ENCODE measurements at places on chromosomes 1 and 21.

DNA sequence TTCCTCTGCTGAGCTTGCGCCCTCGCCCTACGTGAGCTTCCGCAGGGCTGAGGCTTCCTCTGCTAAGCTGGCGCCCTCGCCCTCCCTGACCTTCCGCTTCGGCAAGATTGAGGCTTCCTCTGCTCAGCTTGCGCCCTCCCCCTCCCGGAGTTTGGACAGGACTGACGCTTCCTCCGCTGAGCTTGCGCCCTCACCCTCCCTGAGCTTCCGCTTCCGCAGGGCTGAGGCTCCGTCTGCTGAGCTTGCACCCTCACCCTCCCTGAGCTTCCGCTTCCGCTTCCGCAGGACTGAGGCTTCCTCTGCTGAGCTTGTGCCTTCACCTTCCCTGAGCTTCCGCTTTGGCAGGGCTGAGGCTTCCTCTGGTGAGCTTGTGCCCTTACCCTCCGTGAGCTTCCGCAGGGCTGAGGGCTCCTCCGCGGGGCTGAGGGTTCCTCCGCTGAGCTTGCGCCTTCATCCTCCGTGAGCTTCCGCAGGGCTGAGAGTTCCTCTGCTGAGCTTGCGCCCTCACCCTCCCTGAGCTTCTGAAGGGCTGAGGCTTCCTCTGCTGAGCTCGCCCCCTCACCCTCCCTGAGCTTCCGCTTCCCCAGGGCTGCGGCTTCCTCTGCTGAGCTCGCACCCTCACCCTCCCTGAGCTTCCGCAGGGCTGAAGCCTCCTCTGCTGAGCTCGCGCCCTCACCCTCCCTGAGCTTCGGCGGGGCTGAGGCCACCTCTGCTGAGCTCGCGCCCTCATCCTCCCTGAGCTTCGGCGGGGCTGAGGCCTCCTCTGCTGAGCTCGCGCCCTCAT, 753.6 kb upstream of the TPTE start:
- DNase-seq, result no peak

DNA sequence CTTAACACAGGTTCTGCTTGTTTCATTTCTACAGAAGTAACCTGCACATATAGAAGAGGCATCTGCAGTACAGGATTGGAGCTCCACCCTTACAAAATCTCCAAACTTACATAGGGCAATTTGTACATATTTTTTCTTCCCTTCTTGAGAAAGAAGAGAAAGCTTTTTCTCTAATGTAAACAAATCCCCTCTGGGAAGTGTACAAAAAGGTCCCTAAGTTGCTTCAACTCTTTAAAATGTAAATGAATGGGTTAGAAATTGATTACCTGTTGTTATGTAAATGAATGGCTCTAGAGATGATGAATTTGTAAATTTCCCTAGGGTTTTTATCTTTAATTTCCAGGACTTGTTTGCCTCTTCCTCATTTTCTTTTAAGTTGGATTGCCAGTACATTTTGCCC, 1183.7 kb downstream of the MRPL39 start:
- DNase-seq, result no peak

GRCh38 chr1:54643736-54644135, 2.1 kb downstream of the MROH7 start:
- no peak for DNase-seq

- no peak for DNase-seq
Observed at GRCh38 chr1:41499591-41499990, 15.1 kb upstream of the EDN2 start.

DNA sequence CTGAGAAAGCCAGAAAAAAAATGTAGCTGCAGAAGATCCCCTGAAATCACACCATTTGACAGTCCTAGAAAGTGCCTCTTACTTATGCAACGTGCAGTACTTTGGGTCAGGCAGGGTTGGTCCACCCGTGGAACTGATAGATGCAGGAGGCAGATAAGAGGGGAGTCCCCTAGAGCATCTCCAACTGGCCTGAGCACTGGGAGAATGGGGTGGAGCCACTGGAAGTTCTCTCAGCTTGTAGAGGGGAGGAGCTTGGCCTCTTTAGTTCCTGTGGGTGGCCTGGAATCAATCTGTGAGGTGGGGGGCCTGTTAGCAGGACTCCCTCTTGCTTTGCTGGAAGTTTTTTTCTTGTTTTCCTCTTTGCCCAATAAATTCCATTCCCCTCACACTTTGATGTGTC, 335.7 kb upstream of the NCAM2 start:
- DNase-seq, result no peak

- no peak for DNase-seq
Observed at GRCh38 chr1:242139442-242139841, 140.5 kb upstream of the MAP1LC3C start.

DNA sequence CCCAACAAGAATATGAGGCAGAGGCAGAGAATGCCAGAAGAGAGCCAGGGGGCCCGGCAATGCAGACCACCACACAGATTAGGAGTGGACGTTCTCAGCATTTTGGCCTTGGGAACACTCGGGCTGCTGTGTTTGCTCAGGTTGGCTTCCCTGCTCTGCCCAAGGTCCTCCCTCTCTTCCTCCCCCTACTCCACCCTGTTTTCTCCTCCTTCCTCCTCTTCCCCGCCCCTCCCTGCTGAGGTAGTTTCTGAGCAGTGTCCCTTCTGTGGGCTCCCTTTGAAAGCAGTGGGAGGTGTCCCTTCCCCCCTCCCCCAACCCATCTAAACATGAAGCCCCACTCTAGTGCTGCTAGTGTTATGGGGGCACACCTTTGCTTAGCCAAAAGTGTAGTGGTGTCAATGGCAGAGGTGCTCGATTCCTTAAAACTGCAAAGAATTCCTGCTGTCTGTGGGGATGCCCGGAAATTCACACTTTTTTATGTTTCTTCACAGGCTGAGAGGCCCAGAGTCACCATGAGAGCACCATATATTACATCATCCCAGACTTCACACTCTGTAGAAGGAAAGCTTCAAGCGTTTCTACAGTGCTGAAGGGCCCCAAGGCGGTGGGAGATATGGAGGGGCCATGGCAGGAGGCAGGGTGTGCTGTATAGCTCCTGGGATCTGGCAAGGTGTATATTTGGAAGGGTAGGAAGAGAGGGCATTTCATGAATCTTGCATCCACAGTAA, at the start of gene HHIPL2:
Gene HHIPL2, minus strand, starts transcription at position 161 of the 728 bp plus-strand sequence. Its CDS starts 60 bp downstream, at position 101.
- DNase-seq, result no peak

DNA sequence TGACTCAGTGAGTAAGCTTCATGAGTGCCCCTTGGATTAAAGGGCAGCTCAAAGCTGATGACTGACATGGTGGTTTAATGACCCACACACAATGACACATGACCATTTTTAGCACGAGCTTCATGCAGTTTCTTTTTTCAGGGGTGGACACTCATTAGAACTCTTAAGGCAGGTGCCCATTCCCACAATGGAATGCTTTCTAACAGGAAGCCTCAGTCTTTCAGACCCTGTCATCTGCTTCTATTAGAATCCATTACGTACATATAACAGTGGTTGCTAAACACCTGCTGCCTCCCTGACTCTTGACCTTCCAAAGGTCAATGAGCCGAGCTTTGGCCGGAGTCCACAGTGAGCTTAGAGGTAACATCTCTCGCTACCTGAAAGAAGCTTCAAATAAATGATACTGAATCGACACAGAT, 27.4 kb downstream of the AKNAD1 start:
- no peak for DNase-seq

- DNase-seq, result no peak
Observed at GRCh38 chr1:100350787-100351094, 1.6 kb upstream of the CDC14A start.

- no peak for DNase-seq
Observed at GRCh38 chr1:152783095-152783494, 3.0 kb upstream of the LCE1E start.

DNA sequence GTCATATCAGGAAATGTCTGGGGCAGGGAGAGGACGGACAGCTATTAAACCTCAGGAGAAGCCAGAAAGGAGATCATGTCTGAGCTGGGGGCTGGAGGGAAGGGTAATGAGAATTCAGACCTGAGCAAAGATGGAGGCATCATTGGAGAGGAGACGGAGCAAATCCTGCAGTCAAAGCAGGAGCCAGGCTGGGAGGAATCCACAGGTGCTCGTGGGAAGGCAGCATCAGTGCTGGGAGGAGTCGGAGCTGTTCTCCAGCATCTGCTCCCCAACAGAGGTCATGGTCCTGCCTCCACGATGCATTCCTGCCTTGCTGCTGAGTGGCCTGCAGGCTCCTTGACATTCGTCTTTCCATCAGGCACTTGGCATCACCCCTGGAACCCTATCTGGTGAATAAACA, 148.3 kb upstream of the RAB4A start:
- DNase-seq, result no peak

DNA sequence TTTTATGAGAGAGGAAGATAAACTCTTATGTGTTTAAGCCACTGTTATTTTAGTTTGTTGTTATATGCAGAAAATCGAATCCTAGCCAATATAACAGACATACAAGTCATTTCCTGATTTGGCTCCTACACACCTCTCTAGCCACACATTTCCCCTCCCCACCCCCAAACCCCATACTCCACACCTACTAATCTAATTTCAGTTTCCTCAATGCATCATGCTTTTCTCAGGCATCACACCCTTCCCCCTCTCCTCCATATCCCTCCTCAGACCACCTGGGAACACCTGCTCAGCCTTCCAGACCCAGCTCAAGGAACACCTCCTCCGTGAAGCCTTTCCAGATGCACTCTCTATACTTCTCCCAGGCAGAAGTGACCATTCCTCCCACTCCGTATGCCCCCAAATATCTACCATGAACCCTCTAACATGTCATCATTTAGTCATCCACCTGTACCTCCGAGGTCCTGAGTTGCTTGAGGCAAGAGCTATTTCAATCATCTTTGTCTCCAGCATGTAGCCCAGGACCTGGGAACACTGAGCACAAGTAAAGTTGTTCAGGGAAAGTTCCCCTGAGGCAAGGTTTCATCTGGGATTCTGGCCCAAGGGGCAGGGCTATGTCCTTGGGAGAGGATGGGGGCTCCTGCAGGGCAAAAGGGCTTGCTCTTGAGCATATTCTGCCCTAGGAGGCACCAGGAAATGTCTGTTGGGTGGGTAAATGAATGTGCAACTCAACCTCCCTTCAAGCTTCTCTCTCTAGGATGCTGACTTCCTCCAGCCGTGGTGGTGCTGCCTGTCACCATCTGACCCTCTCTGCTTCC, 126.8 kb downstream of the HIVEP3 start:
- no peak for DNase-seq

DNA sequence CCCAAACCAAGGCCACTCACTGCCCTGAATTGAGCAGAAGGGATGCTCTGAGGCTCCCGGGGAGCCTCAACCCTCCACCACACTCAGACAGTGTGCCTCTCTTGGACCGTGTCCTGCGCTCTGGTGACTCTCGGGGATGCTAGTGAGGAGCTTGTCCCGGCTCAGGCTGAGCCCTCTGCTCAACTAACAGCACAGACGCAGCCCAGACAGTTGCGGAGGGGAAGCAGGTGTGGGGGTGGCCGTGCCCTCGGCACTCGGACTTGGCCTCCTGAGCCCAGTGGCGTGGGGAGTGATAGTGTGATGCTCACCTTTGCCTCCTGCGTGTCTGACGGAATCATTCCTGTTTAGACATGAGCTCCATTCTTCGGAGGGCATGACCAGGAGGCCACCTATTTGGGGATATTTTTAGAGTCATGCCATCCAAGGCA, 15.4 kb upstream of the SLC19A1 start:
- no peak for DNase-seq

DNA sequence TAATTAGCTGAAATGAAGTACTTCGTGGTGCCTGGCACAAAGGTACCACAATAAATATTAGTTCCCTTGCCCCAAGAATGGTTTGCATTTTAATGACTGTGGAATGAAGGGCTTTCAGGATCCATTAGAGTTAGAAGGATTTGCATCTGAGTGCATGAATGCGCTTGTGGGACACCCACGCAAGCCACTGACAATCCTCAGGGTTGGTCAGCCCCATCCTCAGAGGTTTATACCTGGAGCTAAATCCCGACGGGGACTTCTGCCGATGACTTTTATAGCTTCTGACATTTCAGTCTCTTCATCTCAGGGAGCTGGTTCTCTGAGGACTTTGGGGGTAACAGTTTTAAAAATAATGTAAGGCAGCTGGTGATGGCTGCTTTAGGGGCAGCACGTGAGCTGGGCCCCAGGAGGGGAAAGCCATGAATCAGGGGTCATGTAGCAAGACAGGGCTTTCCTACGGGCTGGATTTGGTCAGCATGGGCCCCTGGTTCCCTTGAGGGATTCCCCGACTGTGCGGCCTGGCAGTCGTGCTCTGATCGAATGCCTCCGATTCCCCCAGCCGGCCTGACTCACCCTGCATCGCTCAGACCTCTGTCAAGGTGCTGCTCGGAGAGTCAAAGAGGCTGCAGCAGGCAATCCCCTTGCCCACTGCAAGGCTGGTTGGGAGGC, 20.8 kb upstream of the IL10 start:
- no peak for DNase-seq

DNA sequence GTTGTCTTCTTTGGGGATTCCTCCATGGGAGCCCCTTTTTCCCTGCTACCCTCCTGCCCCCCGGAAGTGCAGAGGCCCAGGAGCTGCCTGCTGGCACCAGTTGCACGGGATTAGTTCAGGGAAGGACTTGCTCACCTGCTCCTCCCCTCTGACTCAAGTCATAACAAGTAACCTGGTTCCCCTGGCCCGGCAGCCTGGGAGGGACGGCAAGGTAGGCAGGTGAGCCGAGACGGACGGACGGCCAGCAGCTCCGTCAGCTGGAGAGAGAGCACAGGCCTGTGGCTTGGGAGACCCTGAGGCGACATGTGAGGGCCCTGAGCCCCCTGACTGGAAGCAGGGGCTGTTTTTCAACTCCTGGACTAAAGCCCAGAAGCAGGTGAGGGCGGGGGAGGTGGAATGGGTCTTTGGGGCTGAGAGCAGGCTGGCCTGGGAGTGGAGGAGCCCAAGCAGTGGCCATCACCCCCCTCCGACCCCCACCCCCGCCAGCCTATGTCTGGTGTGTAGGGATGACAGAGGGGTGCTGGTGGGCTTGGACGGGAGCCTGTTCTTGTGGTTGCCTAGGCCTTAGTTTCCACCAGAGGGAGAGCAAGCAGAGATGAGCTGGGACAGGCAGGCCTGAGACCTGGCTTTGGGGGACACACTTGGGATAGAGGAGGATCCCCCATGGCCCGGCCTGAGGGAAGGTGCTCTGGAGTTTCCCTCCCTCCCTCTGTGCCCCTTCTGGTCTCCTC, at the start of gene INAVA:
Gene INAVA, plus strand, starts transcription at position 189 of the 731 bp plus-strand sequence. CDS start 3,501 bp downstream, outside the sequence.
- no peak for DNase-seq
